ENCODE measurements at places on chromosomes 6 and 20.
A peak's percentile ranks its signal among the peaks of the same experiment; 100 is the strongest.

GRCh38 chr20:63856098-63856511 is 5.2 kb upstream of the ABHD16B start:
- DNase-seq, result no peak

DNA sequence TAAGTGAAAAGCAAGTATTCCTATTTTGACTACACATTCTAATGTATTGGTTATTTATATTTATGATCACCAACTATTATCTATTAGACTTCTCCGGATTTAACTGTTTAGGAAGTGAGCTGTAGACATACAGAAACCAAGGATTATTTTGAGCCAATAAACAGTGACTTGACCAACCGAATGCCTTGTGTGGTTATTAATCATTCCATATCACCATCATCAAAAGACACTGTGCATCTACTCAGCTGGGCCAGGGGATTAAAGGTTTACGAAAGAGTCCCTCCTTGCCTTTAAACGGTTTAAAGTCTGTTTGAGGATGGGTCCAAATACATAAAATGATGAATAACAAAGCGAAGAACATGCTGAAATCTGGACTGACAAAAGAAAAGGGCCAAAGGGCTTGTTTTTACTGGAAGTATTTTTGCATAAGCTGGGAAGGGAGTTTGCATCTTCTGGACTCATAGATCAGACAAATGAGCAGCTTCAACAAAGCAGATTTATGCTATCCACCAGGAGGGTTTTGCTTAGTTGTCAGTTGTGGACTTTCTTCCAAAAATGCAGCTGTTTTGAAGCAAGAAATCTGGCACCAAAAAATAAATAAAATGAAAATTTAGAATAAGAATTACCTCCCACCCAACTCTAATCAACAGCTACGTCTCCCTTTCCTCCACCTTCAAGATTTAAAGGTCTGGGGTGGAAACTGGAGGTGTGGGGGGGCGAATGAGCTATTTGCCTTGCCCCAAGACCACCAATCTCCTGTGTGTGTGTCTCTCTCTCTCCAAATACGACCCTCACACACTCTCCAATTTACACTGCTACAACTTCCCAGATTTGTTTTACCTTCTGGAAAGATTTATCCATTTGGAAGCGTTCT is 33.6 kb upstream of the ID4 start:
- peak; percentile 78 for DNase-seq

GRCh38 chr6:75489025-75489424 is 4.6 kb downstream of the FILIP1 start:
- peak; percentile 22 for DNase-seq

DNA sequence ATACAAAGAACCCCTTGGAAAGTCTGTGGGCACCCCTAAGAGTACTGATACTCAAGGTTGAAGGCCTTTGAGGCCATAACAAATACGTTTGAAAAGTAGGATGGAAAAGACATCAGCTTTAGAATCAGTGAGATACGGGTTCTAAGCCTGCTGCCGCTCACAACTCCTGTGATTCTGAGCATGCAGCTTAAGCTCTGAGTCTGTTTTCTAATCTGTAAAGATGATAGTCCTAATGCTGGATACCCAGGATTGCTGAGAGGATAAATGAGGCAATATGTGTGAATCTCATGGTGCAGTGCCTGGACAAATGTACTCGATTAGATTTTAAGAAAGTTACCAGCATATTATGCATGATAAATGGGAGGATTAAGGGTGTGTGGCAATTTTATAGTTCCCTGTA is 321.0 kb upstream of the HSF2 start:
- DNase-seq, result no peak

GRCh38 chr20:30815577-30816181 is 441.8 kb upstream of the DEFB115 start:
- no peak for DNase-seq

DNA sequence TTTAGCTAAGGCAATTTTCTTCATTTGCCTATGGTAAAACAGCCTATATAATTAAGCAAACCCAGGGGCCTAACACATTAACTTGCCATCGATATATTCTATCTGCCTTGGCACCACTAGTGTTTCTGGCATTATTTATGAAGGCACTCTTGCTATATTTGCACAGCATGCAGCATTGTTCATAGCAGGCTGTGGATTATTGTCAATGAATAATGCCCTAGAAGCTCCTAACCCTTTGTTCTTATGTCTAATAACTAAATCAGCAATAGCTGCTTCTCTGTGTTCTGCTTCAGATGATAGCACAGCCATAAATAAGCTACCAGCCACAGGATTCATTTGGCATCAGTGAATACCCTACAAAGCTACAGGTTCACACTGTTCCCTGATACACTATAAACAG is 254.8 kb upstream of the STXBP5 start:
- no peak for DNase-seq

GRCh38 chr6:16480763-16481560 is 242.6 kb downstream of the GMPR start:
- DNase-seq, result no peak

DNA sequence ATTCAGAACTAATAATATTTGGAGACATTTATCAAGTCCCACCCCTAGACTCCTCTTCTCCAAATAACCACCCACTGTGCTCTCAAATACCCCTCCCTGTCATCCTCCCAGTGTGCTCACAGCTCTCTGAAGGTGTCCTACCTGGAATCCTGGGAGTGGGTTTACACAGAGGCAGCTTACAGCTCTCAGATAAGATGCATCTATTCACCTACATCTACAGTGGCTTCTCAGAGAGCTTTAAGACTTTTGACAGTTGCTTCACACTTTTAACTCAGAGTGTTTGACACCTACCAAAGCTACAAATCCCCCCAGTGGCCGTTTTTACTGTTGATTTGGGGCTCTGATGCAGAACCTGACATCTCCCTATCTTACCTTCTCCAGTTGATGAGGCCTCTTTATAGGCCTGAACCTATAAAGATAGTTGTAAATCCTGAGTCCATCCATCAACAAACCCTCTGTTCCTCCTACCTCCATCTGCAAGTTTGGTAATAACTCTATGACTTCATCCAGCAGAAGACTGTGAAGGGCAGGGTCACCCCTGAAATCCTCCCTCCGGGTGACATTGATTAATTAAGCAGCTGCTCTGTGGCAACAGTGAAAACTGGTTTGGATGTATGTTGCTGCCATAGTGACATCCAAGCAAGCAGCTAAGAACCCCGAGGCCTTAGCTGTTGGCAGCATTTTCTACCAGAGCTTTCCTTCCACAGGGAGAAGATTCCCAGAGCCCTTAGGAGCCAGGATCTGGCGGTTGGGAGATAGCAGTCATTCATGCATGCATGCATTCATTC is 226.1 kb upstream of the RREB1 start:
- DNase-seq, result no peak

- no peak for DNase-seq
Observed at GRCh38 chr6:80489911-80490635, 383.6 kb downstream of the BCKDHB start.

DNA sequence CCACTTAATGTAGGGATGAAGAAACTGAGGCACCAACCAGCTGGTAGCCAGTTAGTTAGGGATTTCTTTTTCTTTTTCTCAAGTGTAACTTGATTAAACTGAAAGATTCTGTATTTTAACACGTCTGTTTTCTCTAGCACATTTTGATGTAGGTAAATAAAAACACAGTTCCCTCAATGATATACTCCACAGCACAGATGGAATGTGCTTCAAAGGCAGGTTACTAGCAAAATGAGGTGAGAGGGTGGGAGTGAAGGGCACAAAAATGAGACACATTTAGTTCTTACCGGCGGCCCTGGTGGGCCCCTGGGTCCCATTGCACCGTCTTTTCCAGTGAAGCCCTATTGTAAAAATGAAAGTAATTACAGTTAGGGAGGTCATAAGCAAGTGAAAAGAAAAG is 108.9 kb downstream of the COL12A1 start:
- DNase-seq, result no peak

DNA sequence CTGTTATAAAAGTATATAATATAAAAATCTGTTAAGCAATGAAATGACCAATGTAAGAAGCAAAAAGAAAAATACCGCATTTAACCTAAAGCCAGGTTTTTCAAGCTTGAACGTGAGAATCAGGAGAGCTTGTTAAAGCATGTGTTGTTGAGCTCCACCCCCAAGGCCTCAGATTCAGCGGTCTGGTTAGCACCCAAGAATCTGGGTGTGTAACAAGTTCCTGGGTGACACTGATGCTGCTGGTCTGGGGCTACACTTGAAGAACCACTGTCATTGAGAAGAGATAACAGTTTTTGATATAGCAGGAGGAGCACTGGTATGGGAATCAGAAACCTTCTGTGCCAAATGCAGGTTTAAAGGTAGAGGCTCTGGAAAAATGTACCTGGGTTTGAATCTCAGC is 154.0 kb downstream of the ID4 start:
- no peak for DNase-seq

GRCh38 chr6:109318328-109318876 is 63.9 kb downstream of the CD164 start:
- DNase-seq, result no peak

- DNase-seq, result no peak
Observed at GRCh38 chr6:141598487-141598886, 534.2 kb upstream of the GJE1 start.

- DNase-seq, result no peak
Observed at GRCh38 chr6:159038914-159039884, 5.6 kb downstream of the TAGAP start.

DNA sequence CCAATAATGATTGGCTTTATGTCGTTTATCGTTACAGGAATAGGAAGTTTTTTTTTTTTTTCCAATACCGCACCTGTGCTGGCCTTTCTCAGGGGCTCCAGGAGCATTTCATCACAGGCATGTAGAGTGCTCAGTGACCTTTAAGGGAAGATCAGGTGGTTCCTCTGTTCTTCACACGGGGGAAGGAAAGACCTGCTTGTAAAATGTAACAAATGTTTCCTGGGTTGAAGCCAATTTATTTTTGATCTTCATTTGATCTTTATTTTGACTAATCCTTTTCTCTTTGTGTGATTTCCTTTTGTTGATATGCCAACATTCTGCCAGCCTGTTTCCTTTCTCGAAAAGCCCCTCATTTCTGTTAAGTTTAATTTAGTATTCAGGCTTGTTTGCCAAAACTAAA is 61.9 kb upstream of the HBS1L start:
- no peak for DNase-seq

DNA sequence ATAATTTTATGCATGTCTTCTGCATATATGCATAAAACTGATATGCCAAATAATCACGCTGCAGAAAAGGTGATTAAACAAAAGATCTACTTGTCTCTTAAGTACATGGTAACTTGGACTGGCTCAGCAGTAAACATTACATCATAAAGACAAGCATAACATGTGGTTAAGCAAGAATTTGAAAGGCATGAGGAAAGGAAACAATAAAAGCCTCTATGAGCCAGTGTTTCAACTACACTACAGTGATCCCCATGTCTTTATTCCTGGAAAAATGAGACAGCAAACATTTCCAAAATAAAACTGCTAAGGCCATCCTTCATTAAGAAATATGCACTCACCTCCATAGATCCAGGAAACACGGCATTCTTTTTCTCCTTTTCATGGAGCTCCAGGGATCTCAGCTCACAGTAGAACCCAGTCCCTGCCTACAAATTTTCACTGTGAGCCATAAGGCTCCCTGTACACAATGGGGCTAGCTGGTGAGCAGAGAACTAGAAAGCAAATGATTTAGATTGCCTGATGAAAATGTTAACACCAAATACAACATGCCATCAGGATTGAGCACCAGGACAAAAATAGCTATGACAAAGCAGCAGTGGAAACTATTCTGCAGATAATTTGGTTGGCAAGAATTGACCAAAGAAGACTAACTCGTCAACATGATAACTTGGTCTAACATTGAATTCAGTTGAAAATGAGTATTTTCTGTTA is 156.1 kb downstream of the COL21A1 start:
- DNase-seq, result peak; percentile 86

DNA sequence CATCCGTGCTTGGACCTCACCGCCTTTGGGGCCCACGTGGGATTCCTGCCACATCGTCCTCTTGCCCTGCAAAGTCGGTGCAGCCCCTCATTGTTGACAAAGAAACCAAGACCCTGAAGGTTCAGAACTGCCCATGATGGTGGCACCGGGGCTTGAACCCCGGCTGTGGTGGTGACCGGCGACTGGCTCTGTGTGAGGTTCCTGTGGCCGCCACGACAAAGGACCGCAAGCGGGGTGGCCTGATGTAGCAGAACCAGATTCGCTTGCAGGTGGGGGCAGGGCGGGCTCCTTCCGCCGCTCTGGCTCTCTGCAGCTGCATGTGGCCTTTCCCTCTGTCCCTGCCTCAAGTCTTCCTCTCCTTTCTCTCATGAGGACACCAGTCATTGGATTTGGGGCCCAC is 28.7 kb downstream of the SLCO4A1 start:
- DNase-seq, result no peak

- DNase-seq, result no peak
Observed at GRCh38 chr6:36793296-36793912, 45.8 kb downstream of the CPNE5 start.

DNA sequence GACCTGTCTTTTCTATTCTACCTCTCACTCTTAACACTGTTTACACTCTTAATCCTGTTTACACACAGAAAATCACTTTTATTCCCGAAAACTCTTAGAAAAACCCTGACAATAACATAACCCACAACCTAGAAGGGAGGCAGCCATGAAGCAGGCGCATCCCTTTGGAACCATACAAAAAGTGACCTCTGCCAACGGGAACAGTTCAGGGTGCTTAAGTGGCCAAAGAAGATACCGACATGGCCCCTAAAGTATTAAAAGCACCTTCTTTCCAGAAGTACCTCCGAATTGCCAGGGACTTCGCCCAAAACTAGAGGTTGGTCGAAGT is 490 bp downstream of the MMUT start:
- no peak for DNase-seq

GRCh38 chr20:32442630-32443373 is 84.7 kb downstream of the ASXL1 start:
- no peak for DNase-seq

GRCh38 chr6:89311853-89312531 is 3.1 kb downstream of the GABRR2 start:
- DNase-seq, result peak; percentile 46

GRCh38 chr20:63115651-63116411 is 100.1 kb downstream of the YTHDF1 start:
- no peak for DNase-seq

DNA sequence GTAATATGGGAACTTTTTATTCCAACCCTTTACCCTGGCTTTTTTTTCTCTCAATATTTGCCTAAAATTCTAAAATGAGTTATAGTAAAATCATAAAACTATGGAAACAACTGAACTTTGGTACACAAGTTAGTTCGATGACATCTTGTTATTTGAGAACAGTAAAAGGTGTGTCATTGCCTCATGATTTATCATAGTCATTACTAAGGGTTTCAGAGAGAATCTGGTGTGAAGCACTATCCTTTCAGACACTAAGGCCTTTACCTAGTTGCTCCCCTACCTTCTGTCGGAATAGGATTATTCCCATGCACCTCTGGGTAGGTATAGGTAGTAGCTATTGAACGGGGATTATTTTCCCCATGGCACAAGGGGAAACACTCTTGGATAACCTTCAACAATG is 11.4 kb downstream of the TAF11 start:
- DNase-seq, result no peak

DNA sequence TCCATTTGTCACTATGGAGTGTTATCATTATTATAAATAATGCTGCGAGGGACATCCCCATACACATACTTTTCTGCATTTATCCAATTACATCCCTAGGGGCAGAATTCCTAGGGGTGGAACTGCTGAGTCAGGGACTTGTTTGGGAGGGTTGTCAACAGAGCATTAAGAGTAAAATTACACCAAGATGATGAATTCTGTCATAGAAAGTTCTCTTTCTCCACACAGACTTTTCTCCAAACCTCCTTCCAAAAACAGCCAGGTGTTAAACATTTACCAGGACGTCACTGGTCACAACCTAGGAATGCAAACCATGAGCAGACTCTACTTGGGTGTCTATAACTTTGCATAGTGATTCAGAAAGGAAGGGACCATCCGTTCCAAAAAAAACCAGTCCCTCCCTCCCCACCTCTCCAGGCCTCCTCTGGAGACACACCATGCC is 95.5 kb downstream of the PRND start:
- DNase-seq, result no peak

- no peak for DNase-seq
Observed at GRCh38 chr20:38987777-38988176, 25.6 kb downstream of the DHX35 start.

All from retinal pigment epithelial cell (primary cell).